CD8-positive, alpha-beta memory T cell (primary cell): ENCODE measurements at places on chromosomes 1 and 21. TPM values are rescaled to one million over a fixed set of nuclear protein-coding genes. Genes with fewer than 3 reads are reported as not detected.

GRCh38 chr1:73205294-73205973, 923.1 kb upstream of the NEGR1 start:
- H3K27me3 ChIP-seq, result no peaks in the 10 kb centered on the region
- no peaks in the 10 kb centered on the region for H3K36me3 ChIP-seq
- H3K4me3 ChIP-seq, result no peak overlapping the region
- DNase-seq, result no peak
- no peaks in the 10 kb centered on the region for H3K4me1 ChIP-seq
- H3K27ac ChIP-seq, result no peak overlapping the region

DNA sequence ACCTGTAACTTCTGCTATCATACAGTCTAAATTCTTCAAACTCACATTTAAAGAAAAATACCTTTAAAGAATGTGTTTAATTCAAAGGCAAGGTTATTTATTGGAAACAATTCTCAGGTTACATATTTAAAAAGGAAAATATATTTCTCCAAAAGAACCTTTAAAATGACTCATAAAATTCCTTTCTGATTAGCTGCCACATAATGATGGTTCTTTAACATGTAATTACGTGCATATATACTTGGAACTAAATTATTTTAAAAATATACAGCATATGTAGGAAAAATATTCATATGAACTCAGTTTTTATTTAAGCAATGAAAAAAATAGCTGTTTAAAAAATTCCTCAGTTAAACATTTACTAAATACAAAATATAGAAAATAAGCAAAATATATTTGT, 173.6 kb downstream of the COP1 start:
- no peak overlapping the region for H3K27ac ChIP-seq
- no peak overlapping the region for H3K4me3 ChIP-seq
- no peak for DNase-seq

DNA sequence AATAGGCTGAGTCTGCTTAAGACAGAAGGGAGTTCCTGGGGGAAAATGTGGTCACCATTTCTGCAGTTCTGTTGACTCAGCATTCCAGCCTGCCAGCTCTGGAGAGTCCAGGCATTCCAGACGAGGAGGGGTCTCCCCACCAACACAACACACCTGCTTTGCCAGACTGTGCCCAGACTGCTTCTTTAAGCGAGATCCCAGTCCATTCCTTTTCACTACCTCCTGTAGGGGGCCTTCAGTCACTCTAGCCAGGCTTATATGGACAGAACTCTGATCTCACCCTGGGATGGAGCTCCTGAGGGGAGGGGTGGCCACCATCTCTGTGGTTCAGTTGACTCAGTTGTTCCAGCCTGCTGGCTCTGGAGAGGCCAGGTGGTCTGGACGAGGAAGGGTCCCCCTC, 48.5 kb downstream of the UBE2U start:
- no peak for DNase-seq
- H3K27ac ChIP-seq, result no peak overlapping the region
- no peaks in the 10 kb centered on the region for H3K36me3 ChIP-seq

DNA sequence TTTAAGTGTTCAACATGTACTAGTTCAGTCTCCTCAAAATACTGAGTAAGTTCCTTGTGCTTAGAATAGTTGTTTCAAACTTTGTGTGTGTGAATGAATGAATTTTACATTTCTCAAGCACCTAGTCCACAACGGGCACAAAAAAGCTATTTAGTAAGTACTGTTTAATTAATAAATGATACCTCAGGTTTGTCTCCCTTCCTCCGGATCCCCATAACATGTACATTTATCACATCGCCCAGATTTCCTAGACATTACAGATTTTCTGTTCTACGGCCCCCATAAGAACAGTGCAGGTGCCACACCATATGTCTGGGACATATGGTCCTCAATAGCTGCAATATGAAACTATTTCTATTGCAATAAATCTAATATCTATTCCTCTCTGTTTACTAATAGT, 1.3 kb upstream of the TTF2 start:
- DNase-seq, result no peak
- no peaks in the 10 kb centered on the region for H3K27me3 ChIP-seq
- no peaks in the 10 kb centered on the region for H3K36me3 ChIP-seq
- H3K4me3 ChIP-seq, result peak overlapping the region; percentile 76

- H3K27me3 ChIP-seq, result no peaks in the 10 kb centered on the region
- peak overlapping the region; percentile 16 for H3K27ac ChIP-seq
- peaks cover 9% of the 10 kb centered on the region for H3K36me3 ChIP-seq
- H3K4me3 ChIP-seq, result no peak overlapping the region
Observed at GRCh38 chr1:21262293-21263051, 27.8 kb downstream of the ECE1 start.

- no peak overlapping the region for H3K27ac ChIP-seq
- no peaks in the 10 kb centered on the region for H3K36me3 ChIP-seq
- no peak overlapping the region for H3K4me3 ChIP-seq
- peak; percentile 38 for DNase-seq
Observed at GRCh38 chr1:101136739-101137138, 100.1 kb upstream of the S1PR1 start.

DNA sequence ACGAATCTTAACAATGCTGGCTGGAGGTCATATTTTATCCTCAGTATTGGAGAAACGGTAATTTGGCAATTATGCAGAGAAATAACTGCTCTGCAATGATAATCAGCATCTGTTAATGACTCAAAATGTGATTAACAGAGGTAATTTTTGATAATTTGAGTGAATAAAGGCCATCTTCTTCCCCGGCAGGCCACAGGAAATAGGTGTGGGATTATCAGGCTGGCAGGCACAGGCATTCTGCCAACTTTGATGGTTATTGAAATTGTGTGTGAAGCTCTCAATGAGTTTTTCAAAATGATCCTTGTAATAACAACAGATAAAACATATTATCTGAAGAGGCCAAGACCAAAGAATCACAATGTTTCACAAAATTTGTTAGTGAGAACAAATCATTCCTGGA, 309.0 kb downstream of the PTGER3 start:
- no peak overlapping the region for H3K4me3 ChIP-seq
- no peaks in the 10 kb centered on the region for H3K4me1 ChIP-seq
- H3K27me3 ChIP-seq, result no peaks in the 10 kb centered on the region
- no peaks in the 10 kb centered on the region for H3K36me3 ChIP-seq

DNA sequence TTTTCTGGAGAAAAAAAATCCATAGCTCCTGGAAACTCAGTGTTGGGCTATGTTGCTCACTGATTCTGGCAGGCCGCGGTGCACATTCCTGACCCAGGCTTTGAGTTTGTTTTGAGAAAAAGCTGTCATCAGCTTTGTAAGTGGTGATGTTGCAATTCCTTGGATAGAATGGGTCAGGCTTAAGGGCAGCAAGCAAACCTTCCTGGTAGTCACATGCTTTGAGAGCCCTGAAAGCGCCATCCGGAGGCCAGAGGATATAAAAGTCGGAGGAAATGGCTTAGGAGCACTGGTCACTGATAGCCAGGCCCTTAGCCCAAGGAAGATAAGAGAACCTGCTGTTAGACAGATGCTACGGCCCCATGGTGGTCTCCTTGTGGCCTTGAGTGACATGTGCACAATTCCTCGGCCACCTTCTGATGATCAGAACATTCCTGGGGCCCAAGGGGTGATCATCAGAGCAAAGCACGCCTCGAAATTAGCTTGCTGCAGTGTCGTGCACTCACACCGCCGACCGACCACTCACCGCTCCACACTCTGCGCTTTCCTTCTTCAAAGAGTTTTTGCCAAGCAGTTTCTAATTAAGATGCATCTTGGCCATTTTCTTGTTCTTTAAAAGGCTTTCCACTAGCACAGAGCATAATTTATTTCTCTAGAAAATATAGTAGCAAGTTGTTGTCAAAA, 78.6 kb downstream of the MAN1C1 start:
- no peak overlapping the region for H3K27ac ChIP-seq
- H3K27me3 ChIP-seq, result no peaks in the 10 kb centered on the region
- no peak for DNase-seq
- peaks cover 32% of the 10 kb centered on the region for H3K4me1 ChIP-seq
- H3K36me3 ChIP-seq, result no peaks in the 10 kb centered on the region

DNA sequence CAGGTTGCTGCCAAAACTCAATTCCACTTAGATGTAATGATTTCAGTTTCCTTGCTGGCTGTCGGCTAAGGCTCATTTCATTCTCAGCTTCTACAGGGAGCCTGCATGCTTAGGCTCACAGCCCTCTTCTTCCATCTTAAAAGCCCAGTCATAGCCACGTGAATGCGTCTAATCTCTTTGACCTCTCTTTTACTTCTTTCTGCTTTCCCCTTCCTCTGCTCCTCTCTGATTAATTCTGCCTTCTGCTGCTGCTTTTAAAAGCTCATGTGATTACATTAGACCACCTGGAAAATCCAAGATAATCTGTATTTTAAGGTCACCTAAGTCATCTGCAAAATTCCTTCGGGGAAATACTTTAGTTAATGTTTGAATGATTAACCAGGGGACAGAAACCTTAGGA, 812.8 kb upstream of the BRINP3 start:
- no peak overlapping the region for H3K4me3 ChIP-seq
- no peaks in the 10 kb centered on the region for H3K27me3 ChIP-seq
- no peaks in the 10 kb centered on the region for H3K36me3 ChIP-seq
- no peak overlapping the region for H3K27ac ChIP-seq
- H3K4me1 ChIP-seq, result no peaks in the 10 kb centered on the region
- no peak for DNase-seq

- no peak for DNase-seq
- H3K36me3 ChIP-seq, result no peaks in the 10 kb centered on the region
- H3K4me1 ChIP-seq, result no peaks in the 10 kb centered on the region
- H3K4me3 ChIP-seq, result no peak overlapping the region
Observed at GRCh38 chr1:184541537-184542152, 154.8 kb downstream of the C1orf21 start.

DNA sequence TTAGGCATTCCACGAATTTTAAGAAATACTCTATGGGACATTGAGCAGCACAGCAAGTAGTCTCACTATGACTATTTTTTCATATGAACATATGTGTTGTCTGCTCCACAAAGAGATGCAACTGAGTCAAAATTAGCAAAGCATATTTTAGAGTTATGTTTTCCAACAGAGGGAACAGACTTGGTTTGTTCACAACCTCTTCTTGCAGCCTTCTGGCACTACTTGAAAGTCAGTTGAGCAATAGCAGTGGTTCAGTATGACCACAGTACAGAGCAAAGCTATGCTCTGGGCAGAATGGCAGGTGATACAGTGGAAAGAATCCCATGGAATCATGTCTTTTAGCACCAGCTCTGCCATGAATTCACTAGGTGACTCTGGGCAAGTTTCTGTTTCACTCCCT, 5.2 kb downstream of the CCN1 start:
- no peaks in the 10 kb centered on the region for H3K27me3 ChIP-seq
- H3K4me1 ChIP-seq, result no peaks in the 10 kb centered on the region
- H3K4me3 ChIP-seq, result no peak overlapping the region
- no peak overlapping the region for H3K27ac ChIP-seq
- no peaks in the 10 kb centered on the region for H3K36me3 ChIP-seq
- DNase-seq, result no peak

DNA sequence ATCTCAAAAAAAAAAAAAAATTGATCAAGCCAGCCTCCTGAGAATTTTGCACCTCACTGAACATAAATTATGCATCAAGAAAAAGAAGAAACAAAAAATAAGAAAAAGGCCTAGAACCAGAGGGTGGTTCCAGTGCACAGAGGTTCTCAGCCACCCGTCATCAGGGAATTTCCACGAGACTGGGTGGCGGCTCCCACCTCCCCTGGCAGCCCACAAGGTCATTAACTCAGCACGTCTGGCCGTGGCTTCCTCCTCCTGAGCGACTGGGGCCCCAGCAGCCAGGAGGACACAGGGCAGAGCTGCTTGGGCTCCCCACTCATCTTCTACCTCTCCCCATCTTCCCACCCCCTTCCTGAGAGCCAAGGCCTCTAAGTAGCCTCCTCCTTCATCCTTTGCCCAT, 15.7 kb upstream of the TMEM51 start:
- no peak overlapping the region for H3K27ac ChIP-seq
- no peak overlapping the region for H3K4me3 ChIP-seq

GRCh38 chr1:10046356-10047085, 13.8 kb downstream of the UBE4B start:
- no peak for DNase-seq
- no peaks in the 10 kb centered on the region for H3K36me3 ChIP-seq
- no peak overlapping the region for H3K4me3 ChIP-seq
- no peak overlapping the region for H3K27ac ChIP-seq

- H3K27me3 ChIP-seq, result no peaks in the 10 kb centered on the region
- no peaks in the 10 kb centered on the region for H3K4me1 ChIP-seq
- H3K4me3 ChIP-seq, result no peak overlapping the region
- no peaks in the 10 kb centered on the region for H3K36me3 ChIP-seq
Observed at GRCh38 chr1:223076362-223076761, 66.7 kb downstream of the TLR5 start.

DNA sequence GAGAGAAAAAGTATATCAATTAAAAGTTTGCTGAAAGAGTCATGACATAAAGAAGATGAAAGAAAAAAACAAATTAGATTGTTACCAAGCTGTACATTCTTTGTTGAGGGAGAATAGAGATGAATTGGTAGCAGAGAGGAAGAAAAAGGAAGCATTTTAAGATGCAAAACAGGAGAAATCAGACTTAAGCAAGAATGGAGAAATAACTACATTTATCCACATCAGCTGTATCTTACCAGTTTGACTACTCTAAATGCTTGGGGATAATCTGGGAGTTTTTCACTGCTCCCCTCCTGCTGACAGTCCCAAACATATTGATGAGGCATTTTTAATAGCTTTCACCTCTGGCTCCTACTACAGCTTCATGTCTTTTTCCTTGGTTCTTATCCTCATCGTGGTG, 16.8 kb upstream of the PTPRC start:
- no peaks in the 10 kb centered on the region for H3K36me3 ChIP-seq
- no peaks in the 10 kb centered on the region for H3K27me3 ChIP-seq
- peaks cover 97% of the 10 kb centered on the region for H3K4me1 ChIP-seq
- H3K27ac ChIP-seq, result peak overlapping the region; percentile 62
- no peak for DNase-seq

DNA sequence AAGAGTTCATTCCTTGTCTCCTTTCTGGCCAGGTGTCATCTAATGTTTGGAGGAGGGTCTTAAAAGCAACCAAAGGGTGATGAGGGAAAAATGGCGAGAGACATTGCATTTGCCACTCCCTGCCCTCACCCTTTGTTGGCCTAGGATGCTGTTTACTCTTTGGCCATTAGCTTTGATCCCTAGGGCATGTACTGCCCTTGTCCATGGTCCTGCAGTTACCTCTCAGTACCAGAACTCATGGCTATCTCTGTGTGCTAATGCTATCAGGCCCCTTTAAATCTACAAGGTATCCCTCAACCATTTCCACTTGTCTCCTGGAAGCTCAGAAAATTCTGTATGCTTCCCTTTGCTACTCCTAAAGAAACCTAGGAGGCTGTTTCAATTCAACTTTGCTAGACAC, 424.8 kb upstream of the PLXNA2 start:
- no peak overlapping the region for H3K27ac ChIP-seq
- H3K4me1 ChIP-seq, result no peaks in the 10 kb centered on the region
- no peak for DNase-seq
- H3K36me3 ChIP-seq, result no peaks in the 10 kb centered on the region

IFT25 gene
- total RNA-seq, result 57.8 TPM

CD34 gene
- total RNA-seq, result not detected

CHIA gene
- not detected for total RNA-seq

AIM2 gene
- total RNA-seq, result 42.3 TPM

LPAR3 gene
- total RNA-seq, result 1.1 TPM

MOV10 gene
- 29.9 TPM for total RNA-seq

FCER1G gene
- 5.1 TPM for total RNA-seq

CD48 gene
- 224 TPM for total RNA-seq

LRRC53 gene
- not detected for total RNA-seq

SLAMF8 gene
- 3.2 TPM for total RNA-seq

C1QTNF12 gene
- 1.1 TPM for total RNA-seq
